ENCODE measurements at places on chromosomes 7 and 10.
A peak's percentile ranks its signal among the peaks of the same experiment; 100 is the strongest.

DNA sequence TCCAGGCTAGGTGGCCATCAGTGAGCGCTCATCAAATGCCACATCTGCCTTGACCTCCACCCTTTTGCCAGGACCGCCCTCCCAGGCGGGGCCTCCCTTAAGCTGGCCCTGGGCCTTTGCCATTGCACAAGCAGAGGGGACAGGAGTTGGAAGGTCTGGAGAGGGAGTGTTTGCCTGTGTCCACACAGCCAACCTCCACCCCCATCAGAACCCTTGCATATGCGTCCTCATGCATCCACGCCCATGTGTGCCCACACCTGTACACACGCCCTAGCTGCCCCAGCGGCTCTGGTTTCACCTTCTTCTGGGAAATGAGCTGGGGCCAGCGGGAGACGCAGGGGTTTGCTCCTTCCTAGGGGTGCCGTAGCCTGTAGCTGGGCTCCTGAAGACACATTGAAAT is 64.0 kb downstream of the NEURL1 start:
- DNase-seq: no peak

- DNase-seq: peak; percentile 92
Observed at GRCh38 chr7:130009848-130010688, 41.1 kb downstream of the ZC3HC1 start.

DNA sequence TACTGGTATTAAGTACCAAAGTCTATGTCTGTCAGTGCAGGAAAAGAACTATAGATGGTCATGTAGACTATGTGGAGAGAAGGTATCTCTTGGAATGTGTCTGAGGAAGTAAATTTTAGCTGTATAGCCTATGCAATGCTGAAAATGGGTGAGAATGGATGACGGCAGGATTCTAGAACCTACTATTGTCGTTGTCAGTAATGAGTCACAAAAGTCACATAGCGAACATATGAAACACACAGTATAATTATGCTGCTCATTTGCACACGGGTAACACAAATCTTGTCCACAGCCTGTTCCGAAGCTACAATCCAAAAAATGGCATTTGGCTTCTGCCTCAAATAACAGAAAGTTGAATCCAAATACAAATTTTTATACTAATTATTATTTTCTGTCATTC is 33.6 kb upstream of the KMT2E start:
- peak; percentile 53 for DNase-seq

GRCh38 chr7:148939128-148939755 is 55.2 kb upstream of the EZH2 start:
- no peak for DNase-seq
